ENCODE measurements at places on chromosomes 6 and 20.

DNA sequence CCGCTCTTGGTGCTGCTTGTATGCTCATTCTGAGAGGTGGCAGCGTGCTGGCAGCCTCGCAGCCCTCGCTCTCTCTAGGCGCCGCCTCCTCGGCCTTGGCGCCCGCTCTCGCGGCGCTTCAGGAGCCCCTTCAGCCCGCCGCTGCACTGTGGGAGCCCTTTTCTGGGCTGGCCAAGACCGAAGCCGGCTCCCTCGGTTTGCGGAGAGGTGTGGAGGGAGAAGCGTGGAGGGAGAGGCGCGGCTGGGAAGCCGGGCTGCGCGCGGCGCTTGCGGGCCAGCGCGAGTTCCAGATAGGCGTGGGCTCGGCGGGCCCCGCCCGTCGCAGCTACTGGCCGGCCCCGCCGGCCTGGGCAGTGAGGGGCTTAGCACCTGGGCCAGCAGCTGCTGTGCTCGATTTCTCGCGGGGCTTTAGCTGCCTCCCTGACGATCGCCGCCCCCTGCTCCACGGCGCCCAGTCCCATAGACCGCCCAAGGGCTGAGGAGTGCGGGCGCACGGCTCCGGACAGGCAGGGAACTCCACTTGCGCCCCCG lies 19.5 kb upstream of the FAM8A1 start:
- no peak for DNase-seq

DNA sequence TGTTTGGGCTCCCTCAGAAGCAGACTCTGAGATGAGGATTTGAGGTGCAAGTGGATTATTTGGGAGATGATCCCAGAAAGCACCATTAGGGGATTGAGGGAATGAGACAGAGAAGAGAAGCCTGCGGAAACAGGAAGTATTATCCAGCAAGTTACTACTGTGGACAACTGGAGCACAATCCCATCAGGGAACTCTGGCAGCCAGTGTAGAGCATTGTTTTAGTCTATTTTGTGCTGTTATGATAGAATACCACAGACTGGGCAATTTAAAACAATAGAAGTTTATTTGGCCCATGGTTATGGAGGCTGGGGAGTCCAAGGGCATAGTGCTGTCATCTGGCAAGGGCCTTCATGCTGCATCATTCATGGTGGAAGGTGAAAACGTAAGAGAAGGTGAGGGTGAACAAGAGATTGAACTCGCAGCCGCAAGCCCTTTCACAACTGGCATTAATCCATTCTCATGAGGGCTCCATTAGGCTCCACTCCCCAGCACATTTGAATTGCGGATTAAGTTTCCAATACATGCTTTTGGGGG lies 43.5 kb upstream of the SLC9A8 start:
- no peak for DNase-seq

- DNase-seq = no peak
These were observed 4.0 kb downstream of the NT5DC1 start for GRCh38 chr6:116104636-116105035.

DNA sequence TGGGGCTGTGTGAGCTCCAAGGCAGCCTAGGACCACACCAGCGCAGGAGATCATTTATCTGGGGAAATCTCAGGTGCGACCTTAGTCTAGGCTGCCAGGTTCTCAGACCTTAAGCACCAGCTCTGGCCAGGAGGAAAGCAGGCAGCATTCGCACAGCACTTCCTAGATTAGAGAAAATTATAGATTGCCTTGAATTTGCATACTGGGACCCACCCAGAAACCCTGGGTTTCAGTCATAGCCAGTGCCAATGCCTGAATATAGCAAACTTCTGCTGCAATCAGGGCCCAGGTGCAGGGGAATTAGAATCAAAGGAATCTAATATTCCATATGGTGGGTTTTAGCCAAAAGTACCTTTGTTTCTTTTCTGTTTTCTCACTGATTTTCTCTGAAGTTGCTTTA lies 204.3 kb upstream of the CST7 start:
- DNase-seq = no peak

- DNase-seq = no peak
These were observed 690 bp downstream of the GDAP1L1 start for GRCh38 chr20:44247586-44248409.

DNA sequence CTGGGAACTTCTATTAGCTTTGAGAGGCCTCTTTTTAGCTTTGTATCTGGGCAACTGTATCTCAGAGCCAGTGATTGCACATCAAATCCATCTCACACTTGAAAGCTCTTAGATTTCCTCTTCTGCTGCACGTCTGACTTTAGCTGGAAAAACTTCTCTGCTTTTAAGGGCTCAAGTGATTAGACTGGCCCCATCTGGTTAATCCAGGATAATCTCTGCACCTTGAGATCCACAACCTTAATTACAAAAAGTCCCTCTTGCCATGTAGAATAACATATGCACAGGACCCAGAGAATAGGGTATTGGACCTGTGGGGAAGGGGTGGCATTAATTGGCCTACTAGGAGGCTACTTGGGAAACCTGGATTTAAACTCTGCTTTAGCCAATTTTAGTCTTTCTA lies 24.2 kb downstream of the KLHL31 start:
- no peak for DNase-seq

DNA sequence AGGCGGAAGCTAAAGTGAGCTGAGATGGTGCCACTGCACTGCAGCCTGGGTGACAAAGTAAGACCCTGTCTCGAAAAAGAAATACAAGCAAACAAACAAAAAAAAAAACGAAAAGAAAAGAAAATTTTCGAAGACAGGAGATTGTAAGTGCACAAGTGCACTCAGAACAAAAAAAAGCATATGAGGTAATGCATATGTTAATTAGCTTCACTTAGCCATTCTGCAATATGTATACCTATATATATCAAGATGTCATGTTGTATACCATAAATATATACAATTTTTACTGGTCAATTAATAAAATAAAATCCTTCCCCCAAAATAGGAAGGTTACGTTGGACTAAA lies 127.5 kb downstream of the RIN2 start:
- DNase-seq = no peak

GRCh38 chr6:134394905-134395304 lies 77.0 kb upstream of the SGK1 start:
- DNase-seq = no peak

GRCh38 chr6:4577406-4577805 lies 198.8 kb upstream of the CDYL start:
- DNase-seq = no peak

- no peak for DNase-seq
These were observed 27.6 kb downstream of the TFAP2B start for GRCh38 chr6:50846144-50846851.

- no peak for DNase-seq
These were observed 16.5 kb downstream of the SNAI1 start for GRCh38 chr20:49999329-49999728.

DNA sequence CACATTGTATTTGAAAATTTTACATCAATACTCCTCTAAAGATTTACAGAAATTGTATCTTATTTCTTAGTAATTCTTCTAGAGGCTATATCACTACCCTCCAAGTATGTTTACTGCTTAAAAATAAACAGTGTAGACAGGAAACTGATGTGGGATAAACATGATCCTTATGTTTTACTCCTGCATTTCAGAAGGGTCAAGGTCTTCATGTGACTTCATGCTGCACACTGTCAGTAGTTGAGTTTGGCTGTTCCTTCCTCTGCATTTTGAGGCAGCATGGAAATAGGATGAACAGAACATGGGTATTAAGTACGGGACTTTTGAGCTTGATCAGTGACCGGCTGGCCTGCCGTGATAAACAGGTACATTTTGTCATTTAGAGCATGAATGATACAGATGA lies 179.2 kb upstream of the FERMT1 start:
- DNase-seq = no peak

- DNase-seq = no peak
These were observed 117.4 kb downstream of the FAXC start for GRCh38 chr6:99232056-99232455.

- DNase-seq = no peak
These were observed 90.7 kb upstream of the CCDC28A start for GRCh38 chr6:138682704-138683527.

DNA sequence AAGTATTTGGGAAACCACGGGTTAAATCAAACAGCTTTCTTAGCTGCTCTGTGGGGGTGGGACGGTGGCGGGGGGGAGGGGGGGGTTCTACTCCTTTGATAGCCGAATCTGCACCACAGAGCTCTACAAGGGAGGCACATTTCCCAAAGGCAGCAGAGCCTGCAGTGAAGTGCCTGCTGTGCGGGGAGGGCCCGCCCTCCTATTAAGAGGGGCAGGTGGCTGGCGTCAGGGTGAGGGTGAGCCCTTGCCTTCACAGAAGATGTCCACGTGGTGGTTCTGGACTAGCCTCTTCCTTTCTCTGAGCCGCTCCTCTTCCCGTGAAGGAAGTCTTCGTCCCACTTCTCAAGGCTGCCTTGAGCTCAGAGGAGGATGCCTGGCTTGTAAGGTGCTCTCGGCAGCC lies 174.9 kb upstream of the THBS2 start:
- DNase-seq = no peak

DNA sequence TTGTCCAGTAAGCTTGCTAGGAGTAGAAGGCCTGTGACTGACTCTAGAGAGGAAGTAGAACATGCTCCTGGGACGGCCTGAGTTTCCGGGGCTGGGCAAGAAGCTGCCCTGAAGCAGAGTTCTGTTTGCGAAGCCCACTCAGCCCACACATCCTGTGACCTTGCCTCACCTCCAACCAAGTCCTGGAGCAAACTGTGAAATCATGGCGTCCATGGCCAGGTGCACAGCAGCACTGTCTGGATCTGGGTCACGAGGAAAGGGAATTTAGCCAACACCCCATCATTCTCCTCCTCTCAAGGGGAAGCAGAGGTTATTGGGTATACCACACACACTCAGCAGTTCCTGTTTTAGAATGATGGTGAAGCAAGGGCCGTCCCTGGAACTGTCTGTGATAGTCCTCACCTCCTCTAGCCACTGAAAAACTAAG lies 87.5 kb downstream of the CRYBG1 start:
- DNase-seq = no peak

GRCh38 chr6:132130626-132131298 lies 179.6 kb upstream of the CCN2 start:
- no peak for DNase-seq

DNA sequence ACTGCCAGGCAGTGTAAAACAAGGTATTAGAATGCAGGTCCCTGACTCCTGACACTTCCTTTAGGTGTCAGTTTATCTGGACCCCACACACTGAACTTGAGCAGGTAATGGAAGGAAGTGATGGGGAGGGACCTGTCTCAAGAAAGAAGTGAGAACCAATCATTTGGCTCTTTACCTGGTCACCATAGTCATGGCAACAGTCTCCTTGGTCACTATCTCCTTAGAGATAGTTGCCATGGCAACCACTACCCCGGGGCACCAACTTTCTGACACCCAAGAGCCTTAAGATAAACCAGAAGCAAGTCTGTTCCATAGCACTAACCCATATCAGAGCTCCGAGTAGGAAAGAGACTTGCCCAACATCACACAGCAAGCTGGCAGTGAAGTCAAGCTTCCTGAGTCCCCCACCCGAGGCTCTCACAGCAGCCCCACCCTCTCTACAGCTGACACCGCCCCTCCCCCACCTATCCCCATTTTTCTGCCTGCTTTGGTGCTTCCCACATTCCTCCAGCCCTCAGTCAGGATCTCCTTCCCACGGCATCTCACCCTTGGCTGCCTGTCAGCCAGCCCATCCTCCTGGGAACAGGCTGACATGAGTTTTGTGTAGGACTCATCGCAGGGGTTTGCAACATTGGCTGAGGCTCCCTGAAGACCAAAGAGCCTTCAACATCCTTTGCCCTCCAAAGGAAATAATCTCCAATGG lies 16.3 kb upstream of the HM13 start:
- no peak for DNase-seq

DNA sequence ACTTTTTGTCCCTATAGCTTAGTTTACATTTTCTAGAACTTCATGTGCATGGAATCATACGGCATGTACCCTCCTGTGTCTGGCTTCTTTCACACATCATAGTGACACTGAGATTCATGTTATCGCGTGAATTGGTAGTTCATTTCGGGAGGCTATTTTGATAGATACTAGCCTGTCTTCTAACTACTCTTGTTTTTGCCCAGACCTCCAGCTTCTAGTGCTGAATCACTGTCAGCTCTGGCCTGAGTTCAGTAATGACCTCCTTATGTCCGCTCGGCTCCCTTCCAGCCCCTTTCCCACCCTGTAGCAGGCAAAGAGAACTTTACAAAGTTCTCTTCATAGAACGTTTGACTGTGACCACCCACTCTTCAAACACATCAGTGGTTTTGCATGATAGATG lies 14.1 kb downstream of the MYBL2 start:
- no peak for DNase-seq

GRCh38 chr6:147826698-147827097 lies 318.2 kb downstream of the SAMD5 start:
- DNase-seq = no peak

DNA sequence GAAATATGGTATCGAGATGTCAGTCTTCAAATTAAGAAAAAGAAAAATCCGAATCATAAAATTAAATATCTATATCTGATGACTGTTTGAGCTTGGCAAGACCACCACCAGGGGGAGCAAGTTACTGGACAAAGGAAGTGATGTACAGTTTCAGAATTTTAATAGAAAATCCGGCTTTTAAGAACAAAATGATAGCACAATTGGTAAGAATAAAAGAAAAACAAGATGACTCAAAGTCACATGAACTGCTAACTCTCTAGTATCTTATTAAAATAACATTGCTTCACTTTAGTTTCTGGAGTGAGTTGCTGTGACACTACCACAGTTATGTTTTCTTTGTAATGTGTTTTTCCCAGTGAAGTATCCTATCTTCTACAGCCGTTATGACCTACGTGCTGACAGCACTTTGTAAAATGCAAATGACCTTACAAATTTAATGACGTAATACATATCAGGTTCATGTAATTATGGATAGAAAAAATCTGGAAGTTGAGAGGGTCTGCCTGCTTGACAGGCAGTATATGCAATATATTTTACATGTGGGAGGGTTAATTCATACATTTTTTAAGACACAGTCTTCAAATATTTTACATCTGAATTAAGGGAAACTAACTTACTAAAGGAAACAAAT lies 405.3 kb upstream of the HS3ST5 start:
- no peak for DNase-seq

DNA sequence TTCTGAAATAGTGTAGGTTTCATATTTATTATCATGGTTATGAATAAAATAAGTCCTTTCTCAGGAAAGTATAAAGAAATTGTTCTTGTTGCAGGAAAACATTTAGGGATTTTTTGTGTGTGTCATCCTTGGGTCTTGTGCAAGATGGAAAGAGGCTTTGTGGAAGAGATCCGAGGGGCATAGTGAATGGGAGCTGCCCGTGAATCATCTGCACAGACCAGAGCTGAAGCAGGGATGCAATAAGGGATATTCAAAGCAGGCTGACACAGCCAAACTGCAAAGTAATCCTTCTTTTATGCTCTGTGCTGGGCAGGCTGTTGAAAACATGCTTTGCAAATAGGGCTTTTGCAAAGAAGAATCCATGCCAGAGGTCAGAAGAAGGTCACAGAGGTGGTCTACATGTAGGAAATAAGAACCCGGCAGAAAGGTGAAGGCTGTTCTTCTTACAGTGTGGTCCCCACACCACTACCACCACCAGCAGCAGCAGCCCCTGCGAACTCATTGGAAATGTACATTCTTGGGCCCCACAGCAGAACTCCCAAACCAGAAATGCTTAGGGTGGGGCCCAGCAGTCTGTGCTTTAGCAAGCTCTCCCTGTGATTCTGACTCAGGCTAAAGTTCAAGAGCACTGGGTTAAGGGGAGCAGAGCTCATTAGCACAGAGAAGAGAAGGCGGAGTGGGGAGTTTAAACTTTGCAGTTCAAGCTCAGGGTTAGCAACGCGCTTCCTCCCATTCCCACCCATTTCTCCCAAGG lies 237.6 kb downstream of the QKI start:
- no peak for DNase-seq

- DNase-seq = no peak
These were observed 22.0 kb upstream of the DDR1 start for GRCh38 chr6:30862156-30862875.

Data from activated T-helper 9 cell treated with anti-CD3 and anti-CD28 coated beads, Interleukin-2, amount 50 U/mL, for 16 hours (primary cell).